ENCODE measurements at places on chromosomes 3 and 15. TPM values are rescaled to one million over a fixed set of nuclear protein-coding genes. Genes with fewer than 3 reads are reported as not detected.

The CPNE4 gene
- 17.9 TPM for total RNA-seq

The COL7A1 gene
- 24.4 TPM for total RNA-seq

The CORO2B gene
- 5.0 TPM for total RNA-seq

The TBCCD1 gene
- 6.2 TPM for total RNA-seq

The CDC25A gene
- total RNA-seq: 0.52 TPM

The CTXN2 gene
- total RNA-seq: not detected

The SOX14 gene
- not detected for total RNA-seq

The IQCF5 gene
- total RNA-seq: not detected

The SLC27A2 gene
- not detected for total RNA-seq

The LAMB2 gene
- 772 TPM for total RNA-seq

The ADGRG7 gene
- total RNA-seq: not detected

The CHL1 gene
- 8.8 TPM for total RNA-seq

Measured in left ventricle myocardium inferior (tissue), 1 donor.